Cerebellar cortex (tissue), 1 donor: ENCODE measurements at places on chromosomes 1 and 21.

DNA sequence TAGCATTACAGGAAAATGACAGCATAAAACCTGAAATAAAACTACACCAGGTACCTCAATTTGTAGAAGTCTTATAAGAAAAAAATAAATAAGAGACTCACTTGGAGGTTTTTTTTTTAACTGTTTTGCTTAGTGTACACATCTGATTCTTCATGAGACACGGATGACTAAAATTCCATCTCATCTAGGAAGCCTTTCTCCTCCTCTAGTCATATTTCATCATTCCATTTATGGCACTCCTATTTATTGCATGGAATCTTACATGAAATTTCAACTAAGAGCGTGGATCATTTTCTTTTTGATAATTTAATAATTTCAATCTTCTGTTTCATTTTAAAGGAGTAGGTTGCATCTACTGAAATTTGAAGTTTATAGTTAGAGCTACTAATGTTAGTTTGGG is 1.6 kb upstream of the PTGS2 start:
- DNase-seq = no peak

DNA sequence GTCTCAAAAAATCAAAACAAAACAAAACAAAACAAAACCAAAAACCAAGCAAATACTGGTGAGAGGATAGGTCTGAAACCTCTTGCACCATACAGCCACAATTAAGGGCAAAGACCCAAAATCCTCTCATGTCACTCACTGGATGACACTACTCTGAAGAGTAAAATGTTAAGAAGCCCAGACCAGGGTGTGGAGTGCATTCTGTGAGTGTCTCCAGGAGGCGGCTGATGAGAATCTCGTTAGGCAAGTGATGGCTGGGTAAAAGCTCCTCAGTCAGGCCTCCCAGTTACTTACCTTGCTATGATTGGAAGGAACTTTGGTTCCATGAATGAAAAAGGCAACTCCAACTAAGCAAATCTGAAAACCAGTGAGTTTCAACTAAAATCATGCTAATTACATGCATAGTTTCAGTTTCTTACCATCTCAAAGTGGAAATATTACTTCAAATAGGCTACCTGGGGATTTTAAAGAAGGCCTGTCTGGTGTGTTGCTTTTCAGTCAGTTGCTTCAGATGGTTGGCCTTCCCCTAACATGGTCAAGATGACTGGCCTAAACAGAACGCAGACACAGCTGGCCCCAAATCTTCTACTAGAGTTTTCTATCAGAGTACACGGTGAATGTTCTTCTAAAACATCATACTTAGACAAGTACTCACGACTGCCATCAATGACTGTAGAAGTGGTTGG is 95.1 kb downstream of the KIAA0319L start:
- no peak for DNase-seq

- DNase-seq = no peak
Observed at GRCh38 chr1:155192346-155193274, 15.1 kb downstream of the THBS3 start.

DNA sequence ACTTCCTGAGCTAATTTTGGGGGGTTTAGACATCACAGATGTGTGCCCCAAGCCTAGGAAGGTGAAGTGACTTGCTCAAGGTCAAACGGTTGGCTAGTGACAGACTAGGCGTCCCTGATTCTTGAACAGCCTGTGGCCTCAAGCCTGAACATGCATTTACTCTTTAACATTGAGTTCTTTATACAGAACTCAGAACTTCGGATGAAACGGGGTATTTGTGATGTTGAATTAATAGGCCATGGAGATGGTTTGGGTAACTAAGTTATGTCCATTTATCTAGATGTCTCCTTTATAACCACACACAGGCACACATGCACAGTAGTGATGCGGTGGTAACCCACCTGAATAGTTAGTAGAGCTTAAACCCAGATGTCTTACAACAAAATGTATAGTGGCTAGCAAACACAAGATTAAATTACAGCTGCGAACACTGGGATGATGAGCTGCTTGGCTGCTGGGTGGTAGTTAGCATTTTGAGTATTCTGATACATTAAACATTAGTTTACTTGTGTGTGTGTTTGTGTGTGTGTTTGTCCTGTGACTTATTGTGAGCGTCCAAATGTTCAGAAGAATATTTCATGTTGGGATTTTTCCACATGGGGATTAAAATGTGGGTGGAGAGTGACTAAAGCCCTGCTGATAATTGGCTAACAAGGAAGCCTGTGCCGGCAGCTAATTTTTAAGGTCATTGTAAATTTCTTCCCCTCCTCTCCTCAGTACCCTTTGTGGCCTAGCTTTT is 2.3 kb downstream of the ATP1A1 start:
- DNase-seq = peak; percentile 47

DNA sequence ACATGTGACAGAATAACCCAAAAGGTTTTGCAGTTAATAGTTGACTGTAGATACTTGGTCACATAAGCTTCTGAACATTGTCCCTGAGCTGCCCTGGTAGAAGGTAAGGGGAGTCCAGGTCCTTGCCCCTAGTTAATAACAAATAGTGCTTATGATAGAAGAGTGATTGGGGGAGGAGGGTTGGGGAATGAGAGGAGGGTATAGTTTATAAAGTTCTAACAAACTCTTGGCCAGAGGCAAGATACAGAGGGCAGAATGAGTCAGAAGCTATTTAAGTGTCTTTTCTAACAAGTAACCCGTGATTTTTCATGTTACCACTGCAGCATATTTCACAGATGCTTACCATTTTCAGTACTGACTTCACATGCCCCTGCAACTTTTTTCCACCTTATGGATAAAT is 26.7 kb upstream of the MYOCOS start:
- DNase-seq = no peak

- no peak for DNase-seq
Observed at GRCh38 chr21:41112740-41113692, 54.9 kb upstream of the BACE2 start.

- no peak for DNase-seq
Observed at GRCh38 chr1:200963076-200963475, 60.4 kb downstream of the KIF21B start.

- DNase-seq = no peak
Observed at GRCh38 chr21:42655796-42656770, 2.7 kb downstream of the PDE9A start.

DNA sequence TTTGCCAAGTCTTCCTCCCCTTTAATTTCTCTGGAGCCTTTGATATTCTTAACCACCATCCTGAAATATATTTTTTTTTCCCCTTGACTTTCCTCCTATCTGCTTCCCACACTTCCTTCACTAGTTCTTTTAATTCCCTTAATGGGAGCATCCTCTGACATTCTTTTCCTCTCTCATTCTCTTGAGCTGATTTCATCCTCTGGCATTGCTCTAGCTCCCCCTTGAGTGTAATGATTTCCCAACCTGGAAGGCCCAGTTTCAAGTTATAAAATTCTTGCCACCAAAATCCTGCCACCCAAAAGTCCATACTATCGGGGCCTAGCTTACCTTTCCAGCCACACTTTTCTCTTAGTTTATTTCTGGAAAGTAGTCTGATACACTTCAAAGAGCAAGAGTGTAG is 39.5 kb upstream of the UBE2U start:
- peak; percentile 22 for DNase-seq

GRCh38 chr1:89802841-89803240 is 18.0 kb upstream of the LRRC8D start:
- DNase-seq = no peak

DNA sequence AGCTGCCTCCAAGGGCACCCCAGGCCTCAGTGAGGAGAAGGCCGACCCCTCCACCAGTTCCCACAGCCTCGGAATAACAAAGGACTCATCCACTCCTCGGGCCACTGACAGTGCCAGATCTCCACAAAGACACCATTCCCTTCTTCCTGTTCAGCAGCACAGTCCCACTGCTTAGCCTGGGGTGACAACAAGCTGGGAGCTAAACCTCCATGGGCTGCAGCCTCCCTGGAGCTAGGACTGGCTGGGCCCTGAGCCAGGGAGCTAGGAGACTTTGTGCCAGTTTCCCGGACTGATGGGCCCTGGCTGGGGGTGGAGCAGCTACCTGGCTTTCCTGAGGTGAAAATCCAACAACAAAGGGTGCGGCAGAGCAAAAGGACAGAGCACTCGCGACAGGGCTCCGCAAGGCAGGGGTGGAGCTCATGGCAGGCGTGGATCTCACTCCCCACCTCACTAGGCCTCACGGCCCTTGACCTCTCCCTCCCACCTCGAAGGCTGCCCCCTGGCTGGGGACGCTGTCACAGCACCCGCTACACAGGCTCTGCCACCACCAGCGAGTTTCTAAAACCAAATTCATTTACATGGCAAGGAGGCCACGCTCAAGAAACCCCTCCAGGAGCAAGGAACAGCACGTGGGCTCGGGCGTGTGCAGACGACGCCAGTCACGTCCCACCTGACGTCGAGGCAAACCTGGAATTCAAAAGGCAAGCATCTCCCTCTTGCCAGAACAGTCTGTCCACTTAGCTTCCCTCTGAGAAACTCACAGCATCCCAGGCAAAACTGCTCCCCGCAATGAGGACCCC is 13.8 kb downstream of the SLC35E2B start:
- no peak for DNase-seq

DNA sequence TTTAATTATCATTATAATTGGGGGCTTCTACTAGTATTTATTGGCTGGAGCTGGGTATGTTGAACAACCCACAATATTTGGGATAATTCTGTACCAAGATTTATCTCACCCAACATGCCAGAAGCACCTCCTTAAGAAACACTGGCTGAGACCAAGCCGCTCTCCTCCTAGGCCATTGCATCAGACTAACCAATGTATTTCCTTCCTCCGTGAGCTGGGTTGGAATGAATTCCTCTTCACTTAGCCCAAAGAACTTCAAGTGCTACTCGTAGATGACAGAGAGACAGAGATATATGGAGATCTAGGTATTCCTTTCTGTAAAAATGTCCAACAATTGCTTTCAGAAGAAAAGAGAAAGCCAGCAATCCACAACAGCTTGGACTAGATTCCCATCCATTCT is 87.2 kb upstream of the ETS2 start:
- DNase-seq = no peak

DNA sequence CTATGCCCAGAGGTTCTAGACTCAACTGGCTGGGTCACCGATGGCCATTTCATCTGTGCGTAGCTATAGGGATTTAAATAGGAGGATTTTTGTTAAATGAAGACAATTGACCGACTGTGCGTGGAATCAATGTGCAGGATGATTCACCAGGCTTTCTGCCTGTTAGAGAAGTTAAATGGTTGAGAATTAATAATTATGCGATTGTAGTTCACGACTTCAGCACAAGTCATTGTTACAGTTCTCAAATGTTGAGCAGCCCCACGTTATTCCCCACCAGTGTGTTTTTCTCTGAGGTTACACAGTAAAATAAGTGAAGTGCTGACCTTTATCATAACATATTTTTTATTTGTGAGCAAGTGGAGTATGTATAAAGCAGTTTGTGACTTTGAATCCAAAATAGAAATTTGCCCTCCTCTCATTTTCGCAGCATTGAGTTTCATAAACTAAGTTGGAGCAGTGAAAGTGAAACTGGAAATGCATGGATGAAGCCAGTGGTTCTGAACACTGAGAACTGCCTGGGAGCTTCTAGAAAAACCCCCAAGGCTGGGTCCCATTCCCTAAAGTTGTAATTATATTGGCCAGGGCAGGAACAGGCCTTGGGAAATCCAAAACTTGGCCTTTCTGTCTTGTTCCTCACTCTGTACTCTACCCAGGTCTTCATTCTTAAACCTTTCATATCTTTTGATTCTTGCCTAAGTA is 102.6 kb downstream of the GALNT2 start:
- DNase-seq = no peak

DNA sequence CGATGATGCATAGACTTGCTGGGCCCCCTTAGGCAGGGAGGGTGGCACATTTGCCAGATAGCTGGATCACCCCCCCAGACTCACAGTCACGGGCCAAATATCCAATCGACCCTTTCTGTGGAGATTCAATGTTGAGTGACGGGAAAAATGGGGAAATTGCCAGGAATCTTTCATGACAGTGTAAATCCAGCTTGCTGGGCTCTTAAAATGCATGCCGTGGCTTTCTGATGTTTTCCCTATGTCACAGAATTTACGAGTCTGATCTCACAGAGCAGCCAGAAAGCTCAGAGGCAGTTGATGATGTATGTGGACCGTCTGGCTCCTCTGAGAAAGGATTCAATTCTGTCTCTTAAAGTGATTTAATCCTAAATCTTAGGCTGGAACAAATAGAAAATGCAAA is 150.1 kb upstream of the ZNF644 start:
- DNase-seq = no peak

GRCh38 chr1:178066296-178066907 is 27.5 kb upstream of the RASAL2 start:
- DNase-seq = no peak

DNA sequence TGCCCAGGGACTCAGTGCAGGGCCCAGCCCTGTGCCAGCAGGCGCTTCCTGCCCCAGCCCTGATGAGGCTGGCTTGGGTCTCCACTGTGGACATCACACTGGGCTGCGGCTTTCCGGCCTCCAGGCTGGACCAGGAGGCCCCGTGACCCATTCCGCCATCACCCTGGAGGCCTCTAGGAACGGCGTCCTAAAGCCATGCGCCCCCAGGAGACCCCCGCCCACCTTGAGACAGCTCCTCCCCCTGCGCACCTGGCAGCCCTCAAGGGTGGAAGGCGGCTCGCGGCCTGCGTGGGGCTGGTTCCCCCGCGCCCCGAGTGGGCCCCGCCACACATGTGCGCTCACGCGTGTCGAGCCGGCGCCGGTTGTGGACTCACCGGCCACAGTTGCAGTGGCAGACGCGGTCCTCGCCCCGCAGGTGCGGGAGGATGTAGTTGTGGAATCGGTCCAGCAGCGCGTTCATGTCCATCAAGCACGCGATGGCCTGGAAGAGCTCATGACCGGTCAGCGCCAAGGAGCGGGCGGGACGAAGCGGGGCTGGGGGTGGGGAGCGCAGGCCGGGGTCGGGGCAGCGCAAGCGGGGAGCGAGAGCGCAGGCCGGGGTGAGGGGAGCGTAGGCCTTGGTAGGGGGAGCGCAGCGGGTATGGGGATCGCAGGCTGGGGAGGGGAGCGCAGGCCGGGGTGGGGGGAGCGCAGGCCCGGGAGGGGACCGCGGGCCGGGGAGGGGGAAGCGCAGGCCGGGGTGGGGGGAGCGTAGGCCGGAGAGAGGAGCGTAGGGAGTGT is 924 bp downstream of the TMEM240 start:
- DNase-seq = peak; percentile 46

DNA sequence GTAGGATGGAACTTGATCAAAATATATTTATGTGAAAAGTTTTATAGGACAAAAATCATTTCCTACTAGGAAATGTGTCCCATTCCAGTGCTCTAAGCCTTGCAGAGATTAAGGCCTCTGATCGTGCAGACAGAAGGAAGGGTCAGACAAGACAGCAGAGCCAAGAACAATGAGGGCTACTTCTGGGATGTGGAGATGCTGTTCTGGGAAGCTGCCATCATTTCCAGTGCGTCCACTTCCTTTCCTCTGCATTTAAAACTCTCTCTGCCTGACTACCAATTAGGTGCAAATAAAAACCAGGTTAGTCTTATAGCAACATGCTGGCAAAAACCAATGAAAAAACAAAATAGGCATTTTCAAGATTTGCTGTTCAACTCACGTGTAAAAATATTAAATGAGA is 36.1 kb downstream of the BEND5 start:
- DNase-seq = no peak

- DNase-seq = no peak
Observed at GRCh38 chr1:220783453-220783852, 3.3 kb upstream of the MTARC1 start.

GRCh38 chr1:59999006-59999405 is 72.4 kb upstream of the CYP2J2 start:
- no peak for DNase-seq
